ENCODE measurements at places on chromosomes 6 and 20.

DNA sequence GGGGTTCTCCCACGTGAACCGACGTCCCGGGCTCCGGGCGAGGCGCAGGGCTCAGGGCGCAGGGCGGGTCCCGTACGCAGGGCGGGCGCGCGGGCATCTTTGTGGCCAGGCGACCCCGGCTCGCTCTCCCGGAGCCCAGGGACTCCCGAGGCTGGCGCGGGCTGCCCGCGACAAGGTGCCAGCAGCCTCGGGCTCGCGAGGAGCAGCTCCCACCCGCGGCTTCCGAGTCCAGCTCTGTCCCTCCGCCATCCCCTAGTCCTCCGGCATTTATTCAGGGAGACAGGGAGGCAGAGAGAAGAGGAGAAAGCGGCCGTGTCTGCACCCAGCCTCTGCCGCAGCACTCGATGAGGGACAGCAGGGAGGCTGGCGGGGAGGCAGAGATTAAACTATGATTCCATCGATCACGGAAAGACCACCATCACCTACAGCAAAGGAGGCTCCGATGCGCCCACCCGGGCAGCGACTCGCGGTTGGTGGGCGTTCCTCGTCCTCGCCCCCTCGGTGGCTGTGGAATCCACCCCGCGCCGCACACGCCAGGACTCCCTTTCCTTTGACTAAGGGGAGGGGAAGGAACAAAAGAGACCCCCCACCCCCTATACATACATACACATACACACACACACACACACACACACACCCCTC, 1.1 kb downstream of the RGS17 start:
- DNase-seq, result peak; percentile 39

GRCh38 chr20:20321134-20321533, 46.8 kb upstream of the INSM1 start:
- no peak for DNase-seq

GRCh38 chr20:59124296-59125029, 39.2 kb upstream of the ZNF831 start:
- no peak for DNase-seq

GRCh38 chr20:11852811-11853210, 64.9 kb upstream of the BTBD3 start:
- no peak for DNase-seq

All from frontal cortex (tissue), 4 donors.